ENCODE measurements at places on chromosomes 13 and 19.

GRCh38 chr13:58852076-58852475 lies 1220.5 kb downstream of the PCDH17 start:
- DNase-seq, result no peak

GRCh38 chr19:16825312-16826052 lies 3.7 kb upstream of the SIN3B start:
- DNase-seq, result peak; percentile 43

DNA sequence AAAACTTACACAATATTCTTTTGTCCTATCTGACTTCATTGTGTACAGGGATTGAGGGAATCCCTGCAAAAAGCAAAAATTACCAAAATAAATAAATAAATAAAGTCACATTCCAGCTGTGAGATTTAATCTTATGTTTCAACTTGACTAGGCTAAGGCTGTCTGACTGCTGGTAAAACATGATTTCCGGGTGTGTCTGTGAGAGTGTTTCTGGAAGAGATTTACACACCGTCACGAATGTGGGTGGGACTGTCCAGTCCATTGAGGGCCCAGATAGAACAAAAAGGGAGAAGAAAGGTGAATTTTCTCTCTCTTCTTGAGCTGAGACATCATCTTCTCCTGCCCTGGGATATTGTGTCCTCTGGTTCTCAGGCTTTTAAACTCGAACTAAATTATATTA lies 166.1 kb downstream of the LIG4 start:
- DNase-seq, result no peak

DNA sequence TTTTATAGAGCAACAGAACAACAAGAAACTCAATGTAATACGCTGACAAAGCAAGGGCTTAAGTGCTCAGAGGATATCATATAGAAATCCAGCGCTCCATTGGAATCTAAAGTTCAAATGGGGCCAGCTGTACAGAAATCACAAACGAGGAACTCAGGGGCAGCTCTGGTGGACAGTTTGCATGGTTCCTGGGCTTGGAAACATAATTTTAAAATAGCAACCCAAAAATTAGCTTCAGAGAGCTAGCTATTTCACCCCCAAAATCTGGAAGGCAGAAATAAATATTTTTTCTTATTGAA lies 19.2 kb upstream of the LATS2 start:
- no peak for DNase-seq

- no peak for DNase-seq
Observed at GRCh38 chr13:109191413-109191812, 562.0 kb downstream of the MYO16 start.

- DNase-seq, result peak; percentile 61
Observed at GRCh38 chr19:35031072-35031881, 1.0 kb downstream of the SCN1B start.

DNA sequence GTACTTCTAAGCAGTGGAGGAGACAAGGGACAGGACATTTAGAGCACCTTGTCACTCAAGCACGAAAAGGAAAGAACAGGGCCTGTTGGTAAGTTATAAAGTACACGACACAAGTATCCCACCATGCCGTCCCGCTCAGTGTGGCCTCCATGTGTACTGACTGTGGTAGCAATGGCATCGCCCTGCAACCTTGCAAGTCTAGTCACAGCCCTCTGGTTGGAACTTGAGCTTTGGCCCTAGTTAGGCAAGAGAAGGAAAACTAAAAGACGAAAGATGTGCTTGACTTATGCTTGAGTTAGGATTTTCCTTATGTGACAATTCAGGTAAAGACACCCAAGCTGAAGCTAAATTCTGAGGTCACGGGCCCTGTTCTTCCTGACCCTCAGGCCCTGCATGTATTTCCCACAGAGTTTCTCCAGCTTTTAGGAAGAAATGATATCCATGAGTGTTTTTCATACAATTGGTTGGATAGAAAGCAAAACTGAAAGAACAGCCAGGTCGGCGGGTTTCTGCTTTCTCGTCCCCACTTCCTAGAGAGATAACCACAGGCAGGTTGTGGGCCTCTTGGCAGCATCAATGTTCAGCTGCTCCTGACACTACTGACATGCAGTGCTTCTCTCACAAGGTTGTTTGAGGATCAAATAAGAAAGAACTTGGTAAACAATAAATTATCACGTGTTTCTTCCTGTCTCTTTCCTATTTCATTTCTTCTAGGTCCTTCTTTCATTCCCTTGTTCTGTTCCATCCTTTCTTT lies 216.2 kb downstream of the IRS2 start:
- no peak for DNase-seq

DNA sequence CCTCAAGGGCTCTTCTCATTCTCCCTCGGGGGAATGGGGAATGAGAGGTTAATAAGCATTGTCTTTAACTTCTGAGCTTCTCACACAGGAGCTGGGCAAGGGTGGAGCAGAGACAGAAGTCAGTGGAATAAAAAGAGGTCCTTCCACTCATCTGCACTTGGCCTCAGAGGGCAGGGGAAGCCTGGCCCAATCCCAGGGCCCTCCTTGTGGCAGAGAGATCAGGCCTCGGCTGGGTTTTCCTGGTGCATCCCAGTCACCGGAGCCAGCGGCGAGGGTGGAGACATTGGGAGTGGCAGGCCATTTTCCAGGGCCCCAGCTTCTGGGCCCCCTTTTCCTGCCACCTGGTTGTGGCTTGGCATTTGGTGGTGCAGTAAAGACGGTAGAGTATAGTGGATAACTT lies 10.6 kb downstream of the CALM3 start:
- DNase-seq, result no peak

- no peak for DNase-seq
Observed at GRCh38 chr13:101880581-101880980, 428.1 kb downstream of the ITGBL1 start.

DNA sequence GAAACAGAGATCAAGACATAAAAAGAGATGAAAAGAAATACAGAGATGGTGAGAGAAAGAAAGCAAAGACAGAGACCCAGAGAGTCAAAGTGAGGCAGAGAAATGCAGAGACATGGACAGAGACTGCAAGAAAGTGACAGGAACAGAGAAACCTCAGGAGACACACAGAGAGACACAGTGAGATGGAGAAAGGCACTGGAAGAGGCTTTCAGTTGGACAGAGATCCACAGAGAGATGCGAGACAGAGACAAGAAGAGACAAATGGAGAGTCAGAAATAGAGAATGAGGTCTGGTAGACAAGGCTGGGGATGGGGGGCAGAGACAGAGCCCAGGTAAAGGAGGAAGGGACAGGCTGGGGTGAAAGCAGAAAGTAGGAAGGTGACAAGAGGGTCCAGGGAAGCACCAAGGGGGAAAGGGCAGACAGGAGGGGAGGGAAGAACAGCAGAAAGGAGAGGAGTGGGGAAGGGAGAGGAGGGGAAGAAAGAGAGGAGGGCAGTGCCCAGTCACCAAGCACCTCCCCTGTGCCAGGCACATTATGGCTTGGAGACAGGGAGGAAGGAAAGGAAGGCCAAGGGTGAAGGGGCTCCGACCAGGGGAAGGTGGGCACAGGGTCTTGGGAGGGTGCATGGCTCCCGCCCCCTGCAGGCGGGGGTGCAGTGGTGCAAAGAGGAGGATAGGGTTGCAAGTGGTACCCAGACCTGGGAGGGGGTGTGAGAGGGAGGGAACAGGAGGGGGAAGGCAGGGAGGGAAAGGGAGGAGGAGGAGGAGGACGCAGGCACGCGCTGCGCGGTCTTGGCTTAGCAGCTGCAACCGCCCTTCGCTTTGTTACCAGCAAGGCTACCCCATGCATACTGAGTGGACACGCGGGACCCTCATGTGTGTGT lies 38.4 kb downstream of the DEDD2 start:
- peak; percentile 61 for DNase-seq

GRCh38 chr13:100536643-100537180 lies 51.9 kb downstream of the GGACT start:
- no peak for DNase-seq

- DNase-seq, result no peak
Observed at GRCh38 chr13:66501181-66501580, 729.0 kb downstream of the PCDH9 start.

DNA sequence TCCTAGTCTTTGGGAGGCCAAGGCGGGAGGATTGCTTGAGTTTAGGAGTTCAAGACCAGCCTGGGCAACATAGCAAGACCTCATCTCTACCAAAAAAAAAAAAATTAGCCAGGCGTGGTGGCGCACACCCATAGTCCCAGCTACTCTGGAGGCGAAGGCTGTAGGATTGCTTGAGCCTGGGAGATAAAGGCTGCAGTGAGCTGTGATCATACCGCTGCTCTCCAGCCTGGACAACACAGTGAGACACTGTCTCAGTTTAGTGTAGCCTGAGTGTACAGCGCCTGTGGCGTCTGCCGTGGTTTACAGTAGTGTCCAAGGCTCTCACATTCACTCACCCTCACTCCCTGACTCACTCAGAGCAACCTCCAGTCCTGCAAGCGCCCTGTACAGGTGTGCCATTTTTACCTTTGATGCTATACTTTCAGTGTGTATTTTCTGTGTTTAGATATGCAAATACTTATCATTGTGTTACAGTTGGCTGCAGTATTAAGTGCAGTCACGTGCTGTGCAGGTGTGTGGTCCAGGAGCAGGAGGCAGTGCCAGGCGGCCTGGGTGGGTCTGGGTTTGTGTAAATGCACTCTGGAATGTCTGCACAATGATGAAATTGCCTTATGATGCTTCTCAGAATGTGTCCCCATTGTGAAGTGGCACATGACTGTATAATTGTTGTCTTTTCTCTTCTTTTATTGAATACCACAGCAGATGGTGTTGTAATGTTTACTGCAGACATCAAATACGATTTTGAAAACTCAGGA lies 36.1 kb upstream of the DCUN1D2 start:
- peak; percentile 94 for DNase-seq

DNA sequence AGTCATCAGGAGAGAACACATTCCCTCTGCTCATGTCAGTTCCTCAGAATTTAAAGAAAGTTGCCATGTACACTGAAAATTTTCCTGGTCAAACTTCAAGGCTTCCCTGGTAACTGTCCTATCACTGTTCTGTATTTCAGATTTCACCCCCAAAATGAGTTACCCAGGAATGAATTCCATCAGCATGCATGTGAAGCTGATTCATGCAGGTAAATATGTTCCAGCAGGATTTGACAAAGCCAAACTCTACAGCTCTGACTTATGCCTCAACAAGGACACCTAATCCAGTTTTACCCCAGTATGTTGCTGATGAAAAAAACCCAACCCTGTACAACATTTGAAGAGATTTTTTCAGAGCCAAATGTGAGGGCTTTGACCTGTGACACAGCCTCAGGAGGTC lies 21.5 kb downstream of the LIG4 start:
- DNase-seq, result no peak

- DNase-seq, result no peak
Observed at GRCh38 chr13:111902726-111903125, 164.2 kb upstream of the SOX1 start.

- DNase-seq, result no peak
Observed at GRCh38 chr13:23440821-23441618, 7.5 kb upstream of the SACS start.

DNA sequence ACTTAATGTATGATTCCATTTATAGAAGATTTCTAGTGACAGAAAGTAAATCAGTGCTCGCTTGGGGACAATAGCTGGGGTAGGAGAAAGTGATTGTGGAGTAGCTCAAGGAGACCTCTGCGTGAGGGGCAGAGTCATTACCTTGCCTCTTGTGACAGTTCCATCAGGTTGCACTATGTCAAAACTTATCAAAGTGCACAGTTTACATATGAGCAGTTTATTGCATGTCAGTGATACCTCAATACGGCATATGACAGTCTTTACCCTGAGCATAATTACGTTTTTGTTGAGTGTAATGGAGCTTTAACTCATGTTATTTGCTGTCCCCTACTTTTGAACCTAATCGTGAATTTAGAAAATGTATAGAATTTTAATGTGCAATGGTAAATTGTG lies 15.0 kb downstream of the ARHGEF7 start:
- no peak for DNase-seq

- DNase-seq, result no peak
Observed at GRCh38 chr19:4493104-4493928, 21.2 kb downstream of the HDGFL2 start.

DNA sequence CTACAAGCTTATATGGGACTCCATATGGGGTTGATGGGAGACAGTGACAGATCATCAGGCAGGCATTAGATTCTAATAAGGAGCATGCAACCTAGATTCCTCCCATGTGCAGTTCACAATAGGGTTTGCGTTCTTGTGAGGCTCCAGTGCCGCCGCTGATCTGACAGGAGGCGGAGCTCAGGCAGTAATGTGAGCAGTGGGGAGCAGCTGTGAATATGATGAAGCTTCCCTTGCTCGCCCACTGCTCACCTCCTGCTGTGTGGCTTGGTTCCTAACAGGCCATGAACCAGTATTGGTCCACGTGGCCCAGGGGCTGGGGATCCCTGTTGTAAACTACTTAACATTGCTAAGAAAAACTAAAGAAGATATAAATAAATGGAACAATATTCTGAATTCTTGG lies 378.4 kb downstream of the KCNRG start:
- peak; percentile 91 for DNase-seq

DNA sequence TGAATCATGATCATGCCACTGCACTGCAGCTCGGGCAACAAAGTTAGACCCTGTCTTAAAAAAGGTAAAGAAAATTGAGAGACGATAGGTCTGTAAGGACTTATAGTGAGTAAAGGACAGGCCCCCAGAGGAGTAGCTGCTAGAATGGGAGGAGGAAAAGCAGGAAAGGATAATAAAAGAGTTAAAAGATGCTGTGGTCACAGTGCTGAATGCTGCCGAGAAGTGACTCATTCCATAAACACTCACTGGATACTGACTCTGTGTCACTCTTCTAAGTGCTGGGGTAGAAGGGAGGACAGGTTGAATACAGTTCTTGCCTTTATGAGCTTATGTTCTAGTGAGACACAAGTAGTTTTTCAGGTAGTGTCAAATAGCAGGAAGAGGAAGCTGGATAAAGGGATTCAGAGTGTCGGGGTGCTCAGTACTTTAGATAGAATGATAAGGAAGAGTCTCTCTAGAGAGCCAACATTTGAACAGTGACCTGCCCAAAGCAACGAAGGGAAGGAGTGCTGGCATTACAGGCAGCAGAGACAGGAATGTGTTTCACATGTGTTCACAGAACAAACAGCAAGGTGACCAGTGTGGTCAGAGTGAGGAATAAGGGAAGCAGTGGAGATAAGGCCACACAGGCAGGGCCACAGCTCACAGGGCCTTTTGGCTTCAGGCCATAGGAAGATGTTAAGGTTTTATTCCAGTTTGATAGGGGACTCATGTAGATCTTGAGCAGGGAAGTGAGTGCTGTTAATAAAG lies 1240.5 kb downstream of the UQCRFS1 start:
- no peak for DNase-seq

GRCh38 chr19:17829855-17830566 lies 8.7 kb upstream of the INSL3 start:
- peak; percentile 70 for DNase-seq

DNA sequence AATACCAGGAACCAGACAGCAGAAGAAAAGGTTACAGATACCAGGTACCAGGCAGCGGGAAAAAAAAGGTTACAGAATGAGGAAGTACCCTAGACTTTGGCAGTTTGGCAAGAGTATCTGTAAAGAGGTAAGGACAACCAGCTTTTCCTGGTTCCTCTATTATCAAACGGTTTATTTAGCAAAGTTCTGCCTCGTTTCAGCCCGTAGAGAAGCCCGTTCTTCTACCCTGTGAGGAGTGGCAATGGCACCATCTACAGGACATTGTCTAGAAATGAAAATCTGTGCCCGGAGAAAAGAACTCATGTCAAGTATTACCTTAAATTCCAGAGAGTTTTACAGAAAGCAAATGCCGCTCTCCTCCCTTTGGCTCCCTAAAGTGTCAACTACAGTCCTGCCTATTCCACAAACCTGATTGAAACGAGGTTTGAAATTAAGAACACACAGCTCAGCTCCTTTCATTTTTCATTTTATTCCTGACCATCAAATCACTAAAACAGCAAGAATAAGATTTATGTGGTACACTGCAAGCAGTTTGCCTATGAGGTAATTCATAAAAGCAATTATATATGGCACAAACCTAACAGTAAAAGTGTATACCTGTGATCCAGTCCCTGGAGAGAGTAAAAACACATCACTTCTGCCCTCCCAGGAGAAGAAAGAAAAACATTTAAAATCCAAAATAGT lies 226.3 kb downstream of the SLC7A1 start:
- no peak for DNase-seq
